ENCODE measurements at places on chromosomes 3 and 15. TPM values are rescaled to one million over a fixed set of nuclear protein-coding genes. Genes with fewer than 3 reads are reported as not detected.
A peak's percentile ranks its signal among the peaks of the same experiment; 100 is the strongest.

Gene SLC12A1
- not detected for total RNA-seq

Gene ARPP19
- total RNA-seq, result 145 TPM

Gene CLSTN2
- not detected for total RNA-seq

Gene ITIH1
- total RNA-seq, result 0.80 TPM

Gene CPNE9
- 0.20 TPM for total RNA-seq

Gene BCHE
- total RNA-seq, result not detected

Gene GRAMD1C
- total RNA-seq, result 12.2 TPM

Gene CCR8
- total RNA-seq, result not detected

DNA sequence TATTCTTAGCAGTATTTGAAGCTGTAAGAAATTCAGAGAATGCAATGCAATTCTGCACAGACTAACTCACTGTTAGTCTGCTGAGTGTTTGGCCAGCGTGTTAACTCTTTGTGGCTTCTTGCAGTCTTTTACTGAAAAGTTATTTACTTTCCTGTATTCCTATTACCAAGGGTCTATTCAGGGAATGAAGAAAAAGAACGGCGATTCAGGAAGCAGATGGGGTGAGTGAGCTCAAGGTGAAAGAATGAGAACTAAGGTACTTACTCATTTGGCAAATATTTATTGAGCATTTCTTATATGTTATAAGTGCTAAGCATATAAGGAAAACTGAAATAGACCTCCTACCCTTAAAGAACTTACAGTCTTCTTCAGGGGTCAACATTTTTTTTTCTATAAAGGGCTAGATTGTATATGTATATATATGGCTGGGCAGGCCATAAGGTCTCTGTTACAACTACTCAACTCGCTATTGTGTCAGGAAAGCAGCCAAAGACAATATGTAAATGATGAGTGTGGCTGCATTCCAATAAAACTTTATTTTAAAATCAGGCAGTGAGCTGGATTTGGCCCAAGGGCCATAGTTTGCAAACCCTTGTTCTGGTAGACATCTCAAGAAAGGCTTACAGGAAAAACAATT is 271.9 kb upstream of the GADL1 start:
- no peak overlapping the region for H3K4me3 ChIP-seq
- H3K27ac ChIP-seq, result no peak overlapping the region
- H3K27me3 ChIP-seq, result peaks cover 2% of the 10 kb centered on the region
- H3K36me3 ChIP-seq, result no peaks in the 10 kb centered on the region

GRCh38 chr3:5898106-5898505 is 710.6 kb downstream of the EDEM1 start:
- H3K4me1 ChIP-seq, result no peaks in the 10 kb centered on the region
- no peak for DNase-seq
- H3K27me3 ChIP-seq, result no peaks in the 10 kb centered on the region

- peak; percentile 82 for DNase-seq
- H3K4me1 ChIP-seq, result peaks cover 29% of the 10 kb centered on the region
- no peak overlapping the region for H3K27ac ChIP-seq
- peaks cover 17% of the 10 kb centered on the region for H3K27me3 ChIP-seq
- H3K4me3 ChIP-seq, result peak overlapping the region; percentile 72
- H3K36me3 ChIP-seq, result no peaks in the 10 kb centered on the region
These were observed 1.1 kb downstream of the CELSR3 start for GRCh38 chr3:48661501-48662144.

DNA sequence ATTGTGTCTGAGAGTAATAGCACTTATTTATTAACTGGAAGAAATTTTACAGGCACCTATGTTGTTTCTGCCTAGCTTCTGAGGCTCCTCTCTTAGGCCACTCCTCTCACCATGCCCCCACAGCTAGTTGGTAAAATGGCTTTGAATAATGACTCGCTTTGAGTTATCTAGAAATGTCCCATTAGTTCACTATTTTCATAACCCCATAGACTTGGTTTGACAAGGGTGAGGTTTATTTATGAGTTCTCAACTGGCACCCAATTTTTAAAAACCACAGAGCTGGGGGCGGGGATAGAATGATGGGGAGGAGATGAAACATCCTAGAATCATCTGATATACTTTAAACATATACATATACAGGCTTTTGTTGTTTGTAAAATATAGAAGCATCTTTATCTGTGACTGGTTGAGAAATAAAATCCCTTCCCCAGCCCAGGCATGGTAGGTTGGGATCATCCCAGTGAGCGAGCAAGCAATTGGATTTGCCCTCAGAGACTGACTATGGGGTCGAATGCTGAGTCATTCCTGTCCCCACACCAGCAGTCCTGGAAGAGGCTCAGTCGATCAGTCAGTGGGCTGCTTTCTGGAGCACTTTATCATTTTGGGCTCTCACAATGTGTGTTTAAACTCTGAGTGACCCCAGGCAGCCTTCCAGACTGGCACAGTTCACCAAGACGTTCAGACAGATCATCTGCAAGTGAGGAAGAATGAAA is 60.2 kb upstream of the TSEN2 start:
- no peaks in the 10 kb centered on the region for H3K36me3 ChIP-seq
- no peak for DNase-seq
- H3K4me3 ChIP-seq, result no peak overlapping the region
- peaks cover 10% of the 10 kb centered on the region for H3K27me3 ChIP-seq
- no peak overlapping the region for H3K27ac ChIP-seq
- no peaks in the 10 kb centered on the region for H3K4me1 ChIP-seq

- H3K4me1 ChIP-seq, result peaks cover 6% of the 10 kb centered on the region
- no peak overlapping the region for H3K4me3 ChIP-seq
- H3K36me3 ChIP-seq, result no peaks in the 10 kb centered on the region
These were observed 4.6 kb downstream of the LOXL1 start for GRCh38 chr15:73930790-73931281.

GRCh38 chr3:39013289-39013688 is 38.5 kb downstream of the SCN11A start:
- H3K4me3 ChIP-seq, result no peak overlapping the region
- H3K36me3 ChIP-seq, result no peaks in the 10 kb centered on the region
- H3K4me1 ChIP-seq, result no peaks in the 10 kb centered on the region
- H3K27ac ChIP-seq, result no peak overlapping the region
- peaks cover 10% of the 10 kb centered on the region for H3K27me3 ChIP-seq

- peaks cover 2% of the 10 kb centered on the region for H3K27me3 ChIP-seq
- H3K27ac ChIP-seq, result peak overlapping the region; percentile 83
- peaks cover 25% of the 10 kb centered on the region for H3K4me1 ChIP-seq
- H3K4me3 ChIP-seq, result peak overlapping the region; percentile 85
- H3K36me3 ChIP-seq, result peaks cover 8% of the 10 kb centered on the region
These were observed 680 bp downstream of the GOLIM4 start for GRCh38 chr3:168094877-168095610.

DNA sequence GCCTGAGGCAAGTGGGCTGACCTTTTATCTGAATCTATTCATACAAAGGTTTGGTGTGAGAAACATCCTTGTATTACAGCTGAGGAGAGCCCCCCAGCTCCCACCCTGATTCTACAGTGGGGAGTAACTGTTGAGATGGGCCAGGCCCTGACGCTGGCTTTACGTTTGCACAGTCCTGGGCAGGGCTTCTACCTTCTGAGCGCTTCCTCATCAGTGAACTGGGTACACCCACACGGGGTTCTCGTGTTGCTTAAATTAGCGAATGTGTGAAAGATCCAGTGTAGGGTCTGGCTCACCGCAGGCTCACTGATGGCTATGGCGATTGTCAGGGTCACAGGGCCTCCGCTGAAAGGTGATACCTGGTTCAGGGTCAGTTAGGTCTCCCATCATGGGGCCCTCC is 7.3 kb upstream of the GHRL start:
- no peaks in the 10 kb centered on the region for H3K27me3 ChIP-seq
- H3K27ac ChIP-seq, result peak overlapping the region; percentile 47
- H3K36me3 ChIP-seq, result peaks cover 66% of the 10 kb centered on the region
- no peak overlapping the region for H3K4me3 ChIP-seq

DNA sequence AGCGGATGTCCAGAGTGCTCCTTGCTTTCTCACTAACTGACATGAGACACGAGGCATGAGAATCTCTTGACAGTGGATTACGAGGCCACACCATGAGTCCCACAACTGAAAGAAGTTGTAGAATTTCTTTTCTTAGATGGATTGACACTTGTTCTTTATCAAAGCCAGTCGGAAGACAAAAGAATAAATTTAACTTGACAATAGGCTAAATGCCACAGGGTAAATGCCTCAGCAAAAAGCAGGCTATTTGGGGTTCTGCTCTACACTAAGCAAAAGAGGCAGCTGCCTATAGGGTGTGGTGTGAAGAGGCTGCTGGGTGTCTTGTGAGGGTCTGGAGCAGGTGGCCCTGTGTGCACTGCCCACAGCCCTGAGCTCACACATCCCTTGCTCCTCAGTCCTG is 135.1 kb upstream of the SEMA6D start:
- H3K27ac ChIP-seq, result no peak overlapping the region
- no peaks in the 10 kb centered on the region for H3K36me3 ChIP-seq
- no peaks in the 10 kb centered on the region for H3K27me3 ChIP-seq
- H3K4me1 ChIP-seq, result no peaks in the 10 kb centered on the region
- no peak for DNase-seq
- H3K4me3 ChIP-seq, result no peak overlapping the region

- H3K4me1 ChIP-seq, result peaks cover 9% of the 10 kb centered on the region
- peaks cover 3% of the 10 kb centered on the region for H3K27me3 ChIP-seq
- no peak overlapping the region for H3K27ac ChIP-seq
- no peaks in the 10 kb centered on the region for H3K36me3 ChIP-seq
- no peak overlapping the region for H3K4me3 ChIP-seq
These were observed 13.4 kb upstream of the KLF13 start for GRCh38 chr15:31313223-31313622.

DNA sequence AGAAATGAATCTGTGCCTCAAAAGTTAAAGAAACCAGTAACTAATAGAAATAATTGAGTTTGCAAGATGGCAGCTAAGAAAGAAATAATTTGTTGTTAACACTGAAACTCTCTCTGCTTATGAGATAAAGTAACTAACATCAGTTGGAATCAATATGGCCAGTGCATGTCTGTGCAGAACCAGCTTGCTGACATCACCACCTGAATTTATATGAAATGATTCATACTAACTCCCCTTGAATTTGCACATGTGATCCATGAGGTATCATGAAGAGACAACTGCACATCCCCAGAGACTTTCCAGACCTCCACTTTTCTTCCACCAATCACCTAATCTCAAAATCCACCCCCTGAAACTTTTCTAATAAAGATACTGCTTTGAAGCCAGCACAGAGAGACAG is 10.3 kb upstream of the SLC25A38 start:
- H3K36me3 ChIP-seq, result no peaks in the 10 kb centered on the region
- no peak overlapping the region for H3K27ac ChIP-seq
- H3K4me1 ChIP-seq, result peaks cover 2% of the 10 kb centered on the region
- DNase-seq, result no peak
- no peak overlapping the region for H3K4me3 ChIP-seq
- H3K27me3 ChIP-seq, result peaks cover 2% of the 10 kb centered on the region

GRCh38 chr3:47002171-47003055 is 22.9 kb downstream of the NBEAL2 start:
- peaks cover 70% of the 10 kb centered on the region for H3K36me3 ChIP-seq
- H3K27ac ChIP-seq, result no peak overlapping the region
- no peaks in the 10 kb centered on the region for H3K27me3 ChIP-seq
- DNase-seq, result no peak
- H3K4me3 ChIP-seq, result no peak overlapping the region

DNA sequence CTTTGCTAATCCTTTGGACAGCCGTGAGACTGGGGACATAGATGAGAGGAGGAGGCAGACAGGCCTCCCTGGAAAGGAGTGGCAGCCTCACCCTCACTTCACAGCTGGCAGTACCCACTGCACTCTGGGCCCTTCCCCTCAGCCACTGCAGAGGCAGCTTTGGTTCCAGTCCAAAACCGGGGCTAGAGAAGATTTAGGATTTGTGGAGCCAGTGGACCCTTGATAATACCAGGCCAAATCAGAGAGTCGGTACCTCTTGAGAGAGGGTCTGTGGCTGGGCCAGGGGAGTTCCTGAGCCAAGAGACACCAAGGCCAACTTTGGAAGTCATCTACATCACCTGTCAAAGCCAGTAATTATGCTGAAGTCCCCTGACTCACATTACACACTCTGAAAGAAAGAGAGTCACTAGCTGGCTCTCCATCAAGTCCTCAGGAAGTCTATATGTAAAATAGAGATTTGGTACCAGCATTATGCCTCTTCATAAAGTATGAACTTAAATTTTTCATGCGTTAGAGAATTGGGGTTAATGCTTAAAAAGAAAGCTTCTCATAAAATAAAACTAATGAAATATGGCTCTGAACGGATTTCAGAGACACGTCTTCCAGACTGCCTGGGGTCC is 244.1 kb upstream of the SEMA6D start:
- H3K4me1 ChIP-seq, result no peaks in the 10 kb centered on the region
- no peaks in the 10 kb centered on the region for H3K27me3 ChIP-seq
- no peaks in the 10 kb centered on the region for H3K36me3 ChIP-seq
- H3K27ac ChIP-seq, result no peak overlapping the region

- no peak for DNase-seq
- H3K27ac ChIP-seq, result no peak overlapping the region
- H3K4me1 ChIP-seq, result peaks cover 48% of the 10 kb centered on the region
- H3K4me3 ChIP-seq, result no peak overlapping the region
These were observed 25.3 kb downstream of the LRIG1 start for GRCh38 chr3:66475386-66476020.

- no peak overlapping the region for H3K4me3 ChIP-seq
- H3K36me3 ChIP-seq, result no peaks in the 10 kb centered on the region
- no peaks in the 10 kb centered on the region for H3K27me3 ChIP-seq
- no peak overlapping the region for H3K27ac ChIP-seq
- no peaks in the 10 kb centered on the region for H3K4me1 ChIP-seq
These were observed 34.8 kb downstream of the LINGO1 start for GRCh38 chr15:77597804-77598453.

DNA sequence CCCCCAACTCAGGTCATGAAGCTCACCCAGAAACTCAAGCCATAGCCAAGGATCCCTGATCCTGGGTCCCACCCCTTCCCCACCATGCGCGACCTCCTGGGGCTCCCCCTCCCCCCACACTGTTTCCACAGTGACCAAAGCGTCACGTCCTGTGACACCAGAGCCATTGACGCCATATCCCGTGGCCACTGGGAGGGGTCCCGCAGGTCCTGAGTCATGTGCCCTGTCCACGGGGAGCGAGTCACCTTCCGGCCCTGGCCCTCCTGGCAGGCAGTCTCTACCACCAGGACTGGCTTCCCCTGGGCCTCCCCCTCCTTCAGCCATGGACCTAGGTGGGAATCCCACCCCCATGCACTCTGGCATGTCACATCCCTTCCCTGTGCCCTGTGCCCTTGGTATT is 15.6 kb downstream of the SEMA3F start:
- no peak overlapping the region for H3K4me3 ChIP-seq
- no peak for DNase-seq
- H3K36me3 ChIP-seq, result no peaks in the 10 kb centered on the region
- H3K27ac ChIP-seq, result no peak overlapping the region

DNA sequence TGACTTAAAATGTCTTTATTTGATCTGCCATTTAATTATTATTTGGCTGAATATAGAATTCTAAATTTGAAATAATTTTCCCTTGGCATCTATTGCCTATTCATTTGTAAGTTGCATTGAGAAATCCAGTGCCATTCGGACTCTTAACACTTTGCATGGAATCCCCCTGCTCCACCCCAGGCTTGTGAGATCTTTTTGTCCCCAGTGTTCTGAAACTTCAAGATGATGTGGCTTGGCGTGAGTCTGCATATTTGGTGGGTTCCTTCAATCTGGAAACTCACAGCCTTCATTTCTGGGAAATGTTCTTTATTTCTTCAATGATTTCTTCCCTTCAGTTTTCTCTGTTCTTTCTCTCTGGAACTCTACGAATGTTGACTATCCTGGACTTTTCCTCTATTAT is 83.8 kb upstream of the BLM start:
- H3K27ac ChIP-seq, result no peak overlapping the region
- H3K27me3 ChIP-seq, result no peaks in the 10 kb centered on the region
- peaks cover 67% of the 10 kb centered on the region for H3K36me3 ChIP-seq
